DMS 273 treated with DMSO at 0.1 percent for 48 hours (cell line): ENCODE measurements at places on chromosomes 1 and 21.

- no peak for DNase-seq
These were observed 233.0 kb upstream of the KAZN start for GRCh38 chr1:14365301-14365988.

DNA sequence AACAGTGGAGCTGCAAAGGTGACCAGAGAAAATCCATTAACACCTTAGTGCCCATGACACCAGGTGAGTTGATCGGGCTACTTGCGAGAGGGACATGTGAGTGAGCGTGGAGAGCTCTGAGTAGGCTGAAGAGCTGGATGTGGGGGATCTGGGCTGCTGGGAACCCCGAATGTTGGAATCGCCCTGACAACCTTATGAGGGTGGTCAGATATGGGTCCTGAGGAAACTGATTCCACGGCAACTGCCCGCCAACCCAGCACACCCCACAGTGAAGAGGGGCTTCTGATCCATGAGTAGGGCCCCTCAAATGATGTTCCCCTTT, 705 bp upstream of the QSOX1 start:
- DNase-seq: no peak

- DNase-seq: no peak
These were observed 58.1 kb upstream of the COA6 start for GRCh38 chr1:234315091-234315541.

- peak; percentile 67 for DNase-seq
These were observed 26.1 kb downstream of the ETS2 start for GRCh38 chr21:38831526-38832467.

GRCh38 chr1:220746851-220747250, 1.3 kb upstream of the MTARC2 start:
- no peak for DNase-seq

DNA sequence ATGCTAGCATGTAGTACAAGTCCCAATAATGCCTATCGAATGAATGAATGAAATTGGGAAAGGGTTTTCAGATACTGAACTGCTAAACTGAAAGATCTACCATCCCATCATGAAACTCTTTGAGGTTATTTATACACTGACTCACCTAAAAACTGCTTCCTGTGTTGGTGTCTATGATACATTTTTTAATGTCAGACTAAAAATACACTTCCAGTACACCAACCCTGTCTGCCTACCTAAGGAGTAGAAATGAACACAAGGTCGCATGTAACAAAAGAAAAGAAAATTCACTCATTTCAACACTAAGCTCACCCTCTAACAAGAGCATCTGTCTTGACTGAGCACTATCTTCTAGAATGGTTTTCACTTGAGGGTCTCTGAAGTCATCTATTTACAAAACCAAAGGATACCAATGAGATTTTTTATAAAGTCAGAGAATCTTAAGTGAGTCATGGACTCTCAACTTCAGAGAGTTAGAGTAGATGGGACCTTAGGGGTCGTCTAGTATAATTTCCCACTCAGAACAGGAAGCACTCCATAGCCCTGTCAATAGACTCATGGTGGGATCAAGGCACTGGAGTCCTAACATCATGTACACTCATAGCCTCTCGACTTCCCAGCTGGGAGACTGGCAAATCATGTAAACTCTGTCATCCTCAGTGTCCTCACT, 53.4 kb downstream of the WLS start:
- DNase-seq: no peak

DNA sequence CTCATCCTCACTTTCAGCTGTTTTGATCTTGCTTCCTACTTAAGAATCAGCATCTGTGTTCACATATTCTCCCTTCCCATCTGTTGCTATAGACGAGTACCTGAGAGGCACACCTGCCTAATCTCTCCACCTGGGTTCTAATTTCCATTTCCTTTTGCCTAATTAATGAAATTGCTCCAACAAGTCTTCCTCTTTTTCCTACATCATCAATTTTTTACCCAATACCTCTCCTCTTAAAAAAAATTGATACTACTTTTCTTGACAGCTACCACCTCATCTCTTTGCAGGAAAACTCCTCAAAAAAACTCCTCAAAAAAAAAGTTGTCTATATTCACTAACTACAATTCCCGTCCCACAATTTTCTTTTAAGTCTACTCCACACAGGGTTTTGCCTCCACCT, 71.8 kb downstream of the NME7 start:
- DNase-seq: no peak

- no peak for DNase-seq
These were observed 12.9 kb downstream of the TSPAN2 start for GRCh38 chr1:115076384-115076915.

DNA sequence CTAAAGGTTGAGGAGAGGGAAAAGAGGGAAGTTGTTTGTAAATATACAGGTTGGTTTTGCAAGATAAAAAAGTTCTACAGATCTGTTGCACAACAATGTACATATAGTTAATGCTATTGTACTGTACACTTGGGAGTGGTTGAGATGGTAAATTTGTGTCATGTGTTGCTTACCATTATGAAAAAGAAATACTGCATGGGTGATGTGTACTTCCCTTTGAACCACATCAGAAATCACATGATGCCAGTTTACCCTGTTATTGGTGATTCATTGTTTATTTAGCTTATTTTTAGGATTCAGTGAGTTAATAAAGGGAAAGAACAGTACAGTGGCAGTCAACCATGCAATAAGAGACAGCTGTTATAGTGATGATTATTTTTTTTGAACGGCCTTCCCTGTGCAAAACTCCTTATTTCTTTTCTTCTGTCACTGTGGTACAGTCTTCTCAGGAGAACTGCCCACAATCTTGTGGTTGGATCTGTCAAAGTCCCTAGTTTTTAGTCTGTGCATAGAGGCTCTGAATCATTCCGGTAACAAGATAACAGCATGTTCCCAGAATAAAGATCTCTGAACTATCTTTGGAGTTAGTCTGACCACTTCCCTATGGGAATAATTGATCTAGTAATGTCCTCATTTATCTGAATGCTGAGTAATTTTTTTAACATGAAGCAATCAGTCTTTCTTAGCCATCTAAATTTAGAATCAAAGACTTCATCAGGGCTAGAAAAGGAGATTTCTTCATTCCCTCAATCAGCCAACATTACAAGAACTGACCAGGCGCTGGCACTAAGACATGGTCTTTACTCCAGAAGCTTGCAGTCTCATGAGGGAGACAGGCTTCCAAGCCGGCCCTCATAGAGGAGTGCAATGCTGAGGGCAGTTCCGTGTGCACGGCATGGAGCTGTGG, 84.2 kb downstream of the SH3GLB1 start:
- DNase-seq: no peak

DNA sequence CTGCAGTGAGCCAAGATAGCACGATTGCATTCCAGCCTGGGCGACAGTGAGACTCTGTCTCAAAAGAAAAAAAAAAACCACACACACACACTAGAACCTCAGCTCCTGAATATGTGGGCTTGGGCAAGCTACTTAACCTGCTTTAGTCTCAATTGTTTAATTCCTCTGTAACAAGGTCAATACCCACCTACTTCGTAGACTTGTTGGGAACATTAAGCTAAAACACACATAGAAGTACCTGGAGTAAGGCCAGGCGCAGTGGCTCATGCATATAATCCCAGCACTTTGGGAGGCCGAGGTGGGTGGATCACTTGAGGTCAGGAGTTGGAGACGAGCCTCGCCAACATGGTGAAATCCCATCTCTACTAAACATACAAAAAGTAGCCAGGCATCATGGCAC, 77.1 kb downstream of the CLSTN1 start:
- DNase-seq: no peak

DNA sequence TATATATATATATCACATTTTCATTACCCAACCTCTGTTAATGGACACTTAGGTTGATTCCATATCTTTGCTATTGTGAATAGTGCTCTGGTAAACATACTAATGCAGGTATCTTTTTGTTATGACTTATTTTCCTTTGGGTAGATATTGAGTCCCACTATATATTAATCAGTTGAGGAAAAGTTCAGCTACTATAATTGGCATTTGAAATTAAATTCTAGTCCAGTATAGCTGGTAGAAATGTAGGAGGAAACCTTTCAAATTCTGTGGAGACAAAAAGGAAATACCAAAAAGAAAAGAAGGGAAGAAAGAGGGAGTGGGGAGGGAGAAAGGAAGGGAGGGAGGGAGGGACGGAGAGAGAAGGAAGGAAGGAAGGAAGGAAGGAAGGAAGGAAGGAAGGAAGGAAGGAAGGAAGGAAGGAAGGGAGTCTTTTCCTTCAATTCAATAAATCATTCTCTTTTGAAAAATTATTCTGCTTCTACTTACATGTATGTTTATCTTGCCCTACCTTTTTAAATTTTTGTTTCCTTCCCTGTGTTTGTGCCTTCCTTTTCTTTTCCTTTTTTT, 311.9 kb downstream of the TPR start:
- DNase-seq: no peak

GRCh38 chr1:65401612-65402011, 18.9 kb upstream of the LEPR start:
- DNase-seq: no peak

DNA sequence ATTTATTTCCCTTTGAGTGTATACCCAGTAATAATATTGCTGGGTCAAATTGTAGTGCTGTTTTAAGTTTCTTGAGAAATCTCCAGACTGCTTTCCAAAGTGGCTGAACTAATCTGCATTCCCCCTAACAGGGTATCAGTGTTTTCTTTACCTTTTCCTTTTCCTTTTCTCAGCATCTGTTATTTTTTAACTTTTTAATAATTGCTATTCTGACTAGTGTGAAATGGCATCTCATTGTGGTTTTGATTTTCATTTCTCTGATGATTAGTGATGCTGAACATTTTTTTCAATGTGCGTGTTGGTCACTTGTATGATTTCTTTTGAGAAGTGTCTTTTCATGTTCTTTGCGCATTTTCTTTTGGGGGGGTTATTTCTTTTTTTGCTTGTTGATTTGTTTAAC, 374.9 kb upstream of the BRINP3 start:
- no peak for DNase-seq

- DNase-seq: no peak
These were observed 93.8 kb downstream of the LAMC2 start for GRCh38 chr1:183279835-183280234.

- DNase-seq: no peak
These were observed 12.5 kb upstream of the GUCA2A start for GRCh38 chr1:42176902-42177519.
